ENCODE measurements at places on chromosomes 12 and 14. TPM values are rescaled to one million over a fixed set of nuclear protein-coding genes. Genes with fewer than 3 reads are reported as not detected.

The VRK1 gene
- 57.2 TPM for total RNA-seq

- DNase-seq, result no peak
Observed at GRCh38 chr14:36700651-36701050, 39.0 kb downstream of the PAX9 start.

GRCh38 chr14:98008381-98009113 lies 1211.4 kb downstream of the VRK1 start:
- DNase-seq, result no peak

The SOCS2 gene
- 7.1 TPM for total RNA-seq

- no peak for DNase-seq
Observed at GRCh38 chr12:4417455-4417854, 28.2 kb downstream of the FGF6 start.

DNA sequence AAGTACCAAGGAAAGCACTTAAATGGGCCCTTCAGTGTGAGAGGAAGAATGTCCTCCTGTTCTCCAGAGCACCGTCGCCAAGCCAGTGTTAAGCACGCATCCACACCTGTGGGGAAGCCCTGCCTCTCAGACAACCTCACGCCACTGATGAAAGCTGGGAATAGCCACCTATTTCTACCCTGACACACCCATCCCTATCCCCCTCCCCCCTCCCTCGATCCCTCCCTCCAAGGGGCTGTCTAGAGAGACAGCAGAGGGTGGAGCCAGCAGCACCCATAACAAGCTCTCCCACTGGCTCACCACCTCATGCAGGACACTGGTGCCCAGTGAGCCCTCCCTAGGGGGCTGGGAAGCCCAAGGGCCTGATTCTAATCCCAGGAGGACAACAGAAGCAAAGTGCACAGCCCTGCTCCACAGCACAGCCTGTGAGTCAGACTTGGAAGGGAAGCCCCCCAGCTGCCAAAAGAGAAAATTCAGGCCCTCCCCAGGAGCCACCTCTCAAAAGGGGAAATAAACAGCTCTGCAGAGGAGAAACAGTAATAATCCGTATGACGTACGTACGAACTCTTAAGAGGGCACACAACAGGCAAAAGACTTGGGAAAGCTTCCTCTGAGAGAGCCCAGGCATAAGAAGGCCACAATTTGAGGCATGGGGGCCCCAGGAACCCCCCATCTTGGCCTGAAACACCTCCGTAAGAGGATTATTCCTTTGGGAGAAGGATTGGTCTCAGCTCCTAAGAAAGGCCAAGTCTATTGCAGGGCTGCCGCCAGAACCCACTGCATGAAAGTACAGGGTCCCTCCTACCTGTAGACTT lies 7.8 kb downstream of the PITPNM2 start:
- DNase-seq, result peak; percentile 73

GRCh38 chr12:82383930-82384552 lies 25.7 kb downstream of the METTL25 start:
- DNase-seq, result peak; percentile 57

DNA sequence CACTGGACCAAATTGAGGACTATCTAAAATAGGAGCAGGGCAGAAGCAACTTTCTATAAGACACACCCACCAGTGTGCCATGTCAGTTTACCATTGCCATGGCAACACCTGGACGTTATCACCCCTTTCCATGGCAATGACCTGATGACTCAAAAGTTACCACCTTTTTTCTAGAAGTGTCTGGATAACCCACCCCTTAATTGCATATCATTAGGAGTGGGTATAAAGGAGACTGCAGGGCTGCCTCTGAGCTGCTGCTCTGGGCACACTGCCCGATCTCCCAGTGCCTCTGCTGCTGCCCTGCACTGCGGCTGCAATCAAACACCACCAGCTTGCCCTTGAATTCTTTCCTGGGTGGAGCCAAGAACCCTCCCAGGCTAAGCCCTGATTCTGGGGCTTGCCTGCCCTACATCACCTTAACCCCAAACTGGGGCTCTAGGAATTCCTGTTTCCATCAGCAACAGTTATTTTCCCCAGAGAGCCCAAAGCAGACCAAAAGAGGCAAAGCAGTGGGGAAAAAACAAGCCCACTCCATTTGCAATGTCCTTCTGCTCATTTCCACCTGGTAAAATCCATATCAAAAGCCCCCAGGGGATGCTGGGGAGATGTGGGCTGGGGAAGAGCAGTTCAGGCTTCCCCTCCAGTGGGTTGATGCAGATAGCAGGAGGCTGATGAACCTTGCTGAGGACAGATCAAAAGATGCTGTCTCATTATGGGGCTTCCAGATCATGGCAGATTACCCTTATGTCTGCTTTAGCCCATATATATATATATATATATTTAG lies 129.5 kb upstream of the NCOR2 start:
- peak; percentile 63 for DNase-seq
